ENCODE measurements at places on chromosomes 3 and 15.

DNA sequence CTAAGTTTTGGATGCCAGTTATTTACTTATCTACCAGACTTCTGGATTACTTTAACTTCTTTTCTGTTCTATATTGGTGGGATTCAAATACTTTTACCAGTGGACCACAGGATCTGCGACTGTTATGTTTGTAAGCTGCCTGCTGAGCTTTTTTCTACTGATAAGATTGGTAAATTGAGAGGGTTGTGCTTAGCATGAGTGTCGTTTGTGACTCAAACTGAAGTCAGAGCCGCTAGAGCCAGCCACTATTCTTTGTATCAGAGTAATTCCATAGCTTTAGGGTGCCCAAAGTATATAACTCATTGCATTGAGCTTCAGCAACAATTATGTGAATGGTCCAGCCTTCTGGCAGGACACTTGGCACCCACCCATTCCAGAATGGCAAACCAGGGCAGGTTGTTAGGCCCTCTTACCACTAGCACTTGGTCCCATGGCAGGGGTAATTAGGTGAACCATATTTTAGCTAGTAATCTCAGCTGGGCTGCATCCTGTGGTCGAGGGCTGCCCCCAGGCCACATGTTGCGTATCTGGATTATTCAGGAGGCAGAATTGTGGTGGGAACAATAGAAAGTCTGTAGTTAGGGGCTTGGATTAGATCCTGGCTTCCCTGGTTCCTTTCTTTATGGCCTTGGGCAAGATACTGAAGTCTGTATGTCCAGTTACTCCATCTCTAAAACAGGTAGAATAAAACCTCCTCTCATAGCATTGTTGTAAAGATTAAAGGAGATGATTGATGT, 6.0 kb downstream of the PLCL2 start:
- DNase-seq = no peak

GRCh38 chr3:100899440-100900091, 93.7 kb downstream of the ABI3BP start:
- no peak for DNase-seq

DNA sequence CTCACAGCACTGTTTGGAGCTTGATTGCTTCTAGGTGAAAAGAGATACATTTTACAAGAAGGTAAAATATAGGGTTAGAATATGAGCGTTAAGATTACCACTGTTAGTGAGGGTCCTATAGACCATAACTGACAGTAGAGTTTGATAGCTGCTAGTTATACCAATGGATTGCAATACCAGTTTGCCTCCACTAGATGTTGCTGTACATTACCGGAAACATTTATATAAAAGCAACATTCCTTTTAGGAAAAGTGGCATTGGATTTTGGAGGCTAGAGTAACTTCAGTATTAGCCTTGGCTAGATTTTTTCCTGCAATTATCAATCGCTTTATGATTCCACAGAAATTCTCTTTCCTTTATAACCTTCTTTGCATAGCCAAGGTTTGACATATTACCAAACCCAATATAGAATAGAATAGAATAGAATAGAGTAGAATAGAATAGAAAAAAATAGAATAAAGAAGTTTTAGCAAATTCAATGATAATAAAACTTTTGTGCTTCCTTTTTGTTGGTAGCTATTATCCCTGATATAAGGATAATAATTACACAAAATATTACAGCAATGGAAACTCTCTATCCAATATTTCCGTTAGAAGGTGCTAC, 1093.6 kb upstream of the ALCAM start:
- DNase-seq = no peak

GRCh38 chr15:51131596-51132290, 37.0 kb upstream of the TNFAIP8L3 start:
- no peak for DNase-seq

DNA sequence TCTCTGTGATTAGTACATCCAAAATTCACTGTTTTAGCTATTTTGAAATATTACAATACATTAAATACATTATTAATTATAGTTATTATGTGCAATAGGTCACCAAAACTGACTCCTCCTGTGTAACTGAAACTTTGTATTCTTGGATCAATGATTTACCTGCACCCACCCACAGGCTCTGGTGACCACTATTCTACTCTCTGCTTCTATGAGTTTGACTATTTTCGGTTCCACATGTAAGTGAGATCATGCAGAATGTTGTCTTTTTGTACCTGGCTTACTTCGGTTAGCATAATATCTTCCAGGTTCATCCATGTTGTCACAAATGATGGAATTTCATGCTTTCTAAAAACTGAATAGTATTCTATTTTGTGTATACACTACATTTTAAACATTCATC, 43.8 kb downstream of the SLC2A2 start:
- DNase-seq = no peak

DNA sequence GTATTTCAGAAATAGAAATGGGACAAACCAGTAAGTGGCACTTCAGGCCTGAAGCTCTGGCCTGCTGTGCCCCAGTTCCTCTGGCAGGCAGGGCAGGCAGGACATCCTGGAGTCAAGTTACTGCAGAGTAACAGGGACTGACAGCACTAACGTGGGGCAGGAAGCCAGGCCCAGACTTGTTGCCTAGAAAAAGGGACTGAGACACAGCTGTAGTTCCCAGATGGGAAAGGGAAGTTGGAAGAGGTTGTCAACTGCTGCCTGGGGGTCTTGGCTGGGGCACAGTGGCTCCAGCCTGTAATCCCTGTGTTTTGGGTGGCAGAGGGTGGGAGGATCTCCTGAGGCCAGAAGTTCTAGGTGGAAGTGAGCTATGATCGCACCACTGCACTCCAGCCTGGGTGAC, 171.9 kb downstream of the FMN1 start:
- no peak for DNase-seq

DNA sequence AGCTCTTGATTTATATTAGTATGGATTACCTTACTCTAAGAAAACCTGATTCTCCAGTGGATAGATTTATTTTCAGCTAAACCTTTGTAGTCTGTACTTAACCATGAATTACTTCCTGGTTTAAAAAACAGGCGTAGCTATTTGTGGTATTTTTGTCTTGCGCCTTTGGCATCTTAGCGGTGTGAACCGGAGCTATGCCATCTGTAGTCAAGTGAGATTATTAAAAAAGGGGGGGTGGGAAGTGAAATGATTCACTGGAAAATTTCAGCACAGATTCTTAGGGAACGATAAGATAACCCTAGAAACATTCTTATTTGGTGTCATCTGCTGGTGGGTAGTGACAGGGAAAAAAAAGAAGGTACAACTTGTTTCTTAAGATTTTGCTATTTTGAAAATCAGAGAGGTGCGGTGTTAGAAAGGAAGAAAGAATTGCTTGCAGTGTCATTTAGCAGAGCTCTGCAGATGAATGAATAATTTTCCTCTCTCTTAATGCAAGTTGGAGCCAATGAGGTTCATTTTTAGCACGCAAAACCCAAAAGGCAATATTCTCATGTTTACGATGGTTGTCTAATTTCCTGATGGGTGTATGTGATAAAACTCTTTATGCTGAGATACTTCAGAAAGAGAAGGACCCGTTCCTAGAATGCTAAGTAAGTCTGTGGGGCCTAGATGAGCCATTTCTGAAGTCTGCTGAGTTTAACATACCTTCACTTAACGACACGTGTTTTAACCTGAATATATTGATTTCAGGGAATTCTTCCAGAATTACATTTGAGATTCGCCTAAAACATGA, 44.0 kb downstream of the PSMD6 start:
- DNase-seq = no peak

GRCh38 chr3:102038477-102039142, 189.3 kb downstream of the NFKBIZ start:
- no peak for DNase-seq

DNA sequence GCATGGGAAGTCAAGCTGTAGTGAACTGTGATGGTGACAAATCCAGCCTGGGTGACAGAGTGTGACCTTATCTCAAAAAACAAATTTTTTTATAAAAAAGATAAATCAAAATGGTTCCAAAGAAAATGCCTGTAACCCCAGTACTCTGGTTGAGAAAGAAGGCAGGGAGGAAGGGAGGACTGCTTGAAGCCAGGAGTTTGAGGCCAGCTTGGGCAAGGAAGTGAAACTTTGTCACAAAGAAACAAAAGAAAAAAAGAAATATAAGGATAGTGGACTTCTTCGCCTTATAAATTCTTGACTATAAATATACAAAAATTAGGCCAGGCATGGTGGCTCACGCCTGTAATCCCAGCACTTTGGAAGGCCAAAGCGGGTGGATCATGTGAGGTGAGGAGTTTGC, 34.1 kb downstream of the SMARCC1 start:
- DNase-seq = no peak

- no peak for DNase-seq
Observed at GRCh38 chr15:31125061-31125460, 23.5 kb upstream of the TRPM1 start.

- no peak for DNase-seq
Observed at GRCh38 chr3:40895109-40895508, 304.2 kb upstream of the CTNNB1 start.

GRCh38 chr15:74460298-74460697, 662 bp downstream of the UBL7 start:
- DNase-seq = no peak

- DNase-seq = no peak
Observed at GRCh38 chr3:27533718-27534573, 49.8 kb upstream of the SLC4A7 start.

- no peak for DNase-seq
Observed at GRCh38 chr3:44093531-44093930, 148.2 kb upstream of the TOPAZ1 start.

GRCh38 chr3:169083163-169083562, 580.3 kb downstream of the MECOM start:
- no peak for DNase-seq

- DNase-seq = no peak
Observed at GRCh38 chr3:144864646-144865045, 893.0 kb downstream of the DIPK2A start.

- DNase-seq = no peak
Observed at GRCh38 chr3:186210852-186211500, 102.1 kb upstream of the ETV5 start.

DNA sequence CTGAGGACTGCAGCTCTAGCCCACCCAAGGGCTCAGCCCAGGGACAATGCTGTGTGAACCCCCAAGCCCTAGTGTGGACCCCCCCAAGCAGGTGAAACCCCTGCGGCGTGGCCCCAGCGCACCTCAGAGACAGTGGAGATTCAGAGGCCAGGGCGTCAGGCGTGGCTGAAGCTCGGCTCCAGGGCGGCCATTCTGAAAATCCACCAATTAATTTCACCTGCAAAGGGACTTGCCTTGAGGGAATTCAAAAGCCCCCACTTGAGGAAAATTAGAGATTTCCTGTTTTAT, 148.3 kb downstream of the NSMCE3 start:
- DNase-seq = no peak

DNA sequence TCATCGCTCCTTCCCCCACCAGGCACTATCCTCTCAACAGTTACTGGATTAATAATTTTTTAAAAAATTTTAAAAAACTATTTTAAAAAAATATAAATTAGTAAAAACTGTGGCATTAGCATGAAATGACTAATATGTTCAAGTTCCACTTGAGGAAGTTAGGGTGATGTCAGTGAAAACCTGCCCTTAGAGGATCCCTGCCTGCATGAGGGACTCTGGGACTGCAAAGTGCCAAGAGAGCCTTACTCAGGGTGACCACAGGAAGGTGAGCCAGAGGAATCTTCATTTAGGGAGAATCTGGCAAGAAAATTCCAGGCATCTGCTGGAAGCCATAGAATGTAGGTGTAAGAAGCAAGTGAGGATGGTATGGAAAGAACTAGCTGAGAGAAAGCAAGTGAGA, 157.7 kb upstream of the BCL6 start:
- DNase-seq = no peak

- DNase-seq = no peak
Observed at GRCh38 chr3:150370122-150370602, 37.9 kb upstream of the TSC22D2 start.

- no peak for DNase-seq
Observed at GRCh38 chr15:81910355-81911021, 135.3 kb downstream of the MEX3B start.

DNA sequence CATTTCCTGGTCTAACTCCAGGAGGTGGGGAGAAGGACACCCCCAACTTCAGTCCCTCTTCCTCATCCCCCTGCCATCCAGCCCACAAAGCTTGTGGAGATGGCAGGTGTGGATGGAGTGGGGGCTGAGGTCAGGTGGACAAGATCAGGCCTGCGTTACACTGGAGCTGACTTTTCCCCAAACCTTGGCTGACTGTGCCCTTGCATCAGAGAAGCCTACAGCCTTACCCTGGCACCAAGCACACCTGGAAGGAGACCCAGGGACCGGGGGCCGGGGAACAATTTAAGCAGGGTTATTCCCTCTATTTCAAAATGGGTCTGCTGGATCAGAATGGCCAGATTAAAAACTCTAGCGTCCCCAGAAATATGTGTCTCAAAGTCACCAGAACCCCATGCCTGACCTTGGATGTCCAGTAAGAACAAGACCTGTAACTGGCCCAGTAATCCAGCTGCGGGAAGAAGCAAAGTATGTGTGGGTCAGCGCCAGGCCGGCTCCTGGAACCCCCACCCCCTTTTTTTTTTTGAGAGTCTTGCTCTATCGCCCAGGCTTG, 14.4 kb downstream of the TNK2 start:
- no peak for DNase-seq

- DNase-seq = no peak
Observed at GRCh38 chr3:52819936-52820335, 10.5 kb downstream of the ITIH4 start.

DNA sequence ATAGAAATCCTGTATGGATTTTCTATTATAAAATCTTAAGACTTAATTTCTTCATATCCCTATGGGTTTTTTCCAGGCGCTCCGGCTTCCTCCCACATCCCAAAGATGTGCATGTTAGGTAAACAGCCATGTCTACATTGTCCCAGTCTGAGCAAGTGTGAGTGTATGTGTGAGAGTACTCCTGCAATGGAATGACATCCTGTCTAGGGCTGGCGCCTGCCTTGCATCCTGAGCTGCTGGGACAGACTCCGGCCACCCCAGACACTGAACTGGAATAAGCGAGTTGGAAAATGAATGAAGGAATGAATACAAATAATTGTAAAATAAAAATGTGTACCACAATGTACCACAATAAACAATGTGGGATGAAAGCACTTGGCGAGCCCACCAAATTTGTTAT, 69.2 kb downstream of the RFTN1 start:
- DNase-seq = no peak

DNA sequence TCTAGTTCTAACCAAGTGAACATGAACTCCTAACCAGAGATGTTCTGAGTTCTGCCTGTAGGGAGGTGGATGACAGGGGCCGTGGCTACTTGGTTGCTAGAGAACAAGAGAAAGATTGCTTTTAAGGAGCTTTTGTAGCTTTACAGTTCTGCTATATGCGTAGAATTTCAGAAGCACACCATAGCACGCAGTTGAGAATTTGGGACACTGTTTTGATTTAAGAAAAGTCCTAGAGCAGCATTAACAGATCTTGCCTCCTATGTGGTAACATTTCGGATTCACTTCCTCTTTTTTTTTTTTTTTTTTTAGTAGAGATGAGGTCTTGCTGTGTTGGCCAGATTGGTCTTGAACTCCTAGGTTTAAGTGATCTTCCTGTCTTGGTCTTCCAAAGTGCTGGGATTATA, 181.7 kb downstream of the TCF12 start:
- DNase-seq = no peak

GRCh38 chr3:10918011-10918410, 74.5 kb upstream of the SLC6A1 start:
- DNase-seq = no peak

GRCh38 chr3:49536875-49537533, 17.3 kb upstream of the BSN start:
- DNase-seq = no peak

- no peak for DNase-seq
Observed at GRCh38 chr15:85419161-85419560, 38.8 kb downstream of the AKAP13 start.

Measured in cortex of kidney (tissue), 1 donor.